Mammary epithelial cell (primary cell): ENCODE measurements at places on chromosomes 7 and 10. TPM values are rescaled to one million over a fixed set of nuclear protein-coding genes. Genes with fewer than 3 reads are reported as not detected.
A peak's percentile ranks its signal among the peaks of the same experiment; 100 is the strongest.

The PRTFDC1 gene
- 4.2 TPM for total RNA-seq

GRCh38 chr10:96740579-96741281 lies 20.4 kb upstream of the PIK3AP1 start:
- no peak for DNase-seq

The TMEM213 gene
- not detected for total RNA-seq

DNA sequence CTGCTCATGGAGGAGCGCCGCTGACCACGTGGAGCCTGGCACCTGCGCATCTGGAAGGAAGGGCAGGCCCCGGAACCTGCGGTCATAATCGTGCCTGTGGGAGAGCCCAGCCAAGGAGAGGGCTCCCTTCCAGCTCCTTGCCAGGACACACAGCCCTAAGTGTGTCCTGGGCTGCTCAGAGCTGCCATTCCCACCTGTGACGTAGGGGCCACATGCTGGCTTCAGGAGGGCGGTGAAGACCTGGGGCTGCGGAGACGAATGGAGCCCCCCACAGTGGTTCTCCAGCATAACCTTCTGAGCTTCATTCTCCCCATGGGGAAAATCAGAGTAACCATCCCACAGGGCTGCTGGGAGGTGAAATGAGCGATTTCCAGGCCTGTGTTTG lies 127.6 kb upstream of the CHST15 start:
- DNase-seq = no peak

The ZPBP gene
- total RNA-seq = 0.17 TPM

The HOXA5 gene
- 6.7 and 9.1 TPM in 2 replicates for total RNA-seq

- no peak for DNase-seq
Measured at GRCh38 chr7:137944168-137944567, 57.7 kb downstream of the CREB3L2 start.

The TMEM120A gene
- 15.8 TPM for total RNA-seq

- no peak for DNase-seq
Measured at GRCh38 chr7:23462846-23463245, 7.4 kb downstream of the IGF2BP3 start.

The RASA4B gene
- total RNA-seq = 0.67 TPM

DNA sequence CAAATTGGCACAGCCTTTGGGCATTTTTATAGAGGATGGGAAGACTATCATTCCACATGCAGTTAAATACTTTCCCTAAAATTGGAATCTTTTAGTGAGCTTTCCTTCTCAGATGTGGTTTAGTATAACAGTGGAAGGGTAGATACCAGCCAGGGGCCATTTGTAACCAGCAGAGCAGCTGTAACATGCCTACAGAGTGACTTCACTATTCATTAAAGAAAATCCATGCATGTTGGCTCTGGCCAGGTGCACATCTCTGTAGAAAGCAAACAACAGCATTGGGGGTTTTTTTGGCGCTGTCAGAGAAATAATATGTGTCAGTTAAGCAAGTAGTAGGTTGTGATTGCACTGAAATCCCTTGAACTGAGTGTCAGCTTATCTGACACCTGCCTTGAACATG lies 115.6 kb downstream of the LHFPL3 start:
- no peak for DNase-seq

DNA sequence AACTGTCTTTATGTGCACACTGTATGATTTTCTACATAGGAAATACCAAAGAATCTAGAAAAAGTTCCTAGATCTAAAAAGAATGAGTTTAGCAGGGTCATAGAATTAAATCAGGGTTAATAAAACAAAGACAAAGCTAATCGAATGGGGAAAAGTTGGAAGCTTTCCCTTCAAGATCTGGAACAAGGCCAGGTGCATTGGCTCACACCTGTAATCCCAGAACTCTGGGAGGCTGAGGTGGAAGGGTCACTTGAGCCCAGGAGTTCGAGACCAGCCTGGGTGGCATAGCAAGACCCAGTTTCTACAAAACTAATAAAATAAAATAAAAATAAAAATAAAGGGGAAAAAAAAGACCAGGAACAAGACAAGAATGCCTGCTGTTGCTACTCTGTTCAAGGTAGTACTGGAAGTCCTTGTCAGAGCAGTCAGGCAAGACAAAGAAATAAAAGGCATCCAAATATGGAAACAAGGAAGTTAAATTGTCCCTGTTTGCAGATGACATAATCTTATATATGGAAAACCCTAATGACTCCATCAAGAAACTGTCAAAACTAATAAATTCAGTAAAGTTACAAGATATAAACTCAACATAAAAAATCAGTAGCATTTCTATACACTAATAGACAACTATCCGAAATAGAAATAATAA lies 76.1 kb upstream of the RHEB start:
- DNase-seq = no peak

DNA sequence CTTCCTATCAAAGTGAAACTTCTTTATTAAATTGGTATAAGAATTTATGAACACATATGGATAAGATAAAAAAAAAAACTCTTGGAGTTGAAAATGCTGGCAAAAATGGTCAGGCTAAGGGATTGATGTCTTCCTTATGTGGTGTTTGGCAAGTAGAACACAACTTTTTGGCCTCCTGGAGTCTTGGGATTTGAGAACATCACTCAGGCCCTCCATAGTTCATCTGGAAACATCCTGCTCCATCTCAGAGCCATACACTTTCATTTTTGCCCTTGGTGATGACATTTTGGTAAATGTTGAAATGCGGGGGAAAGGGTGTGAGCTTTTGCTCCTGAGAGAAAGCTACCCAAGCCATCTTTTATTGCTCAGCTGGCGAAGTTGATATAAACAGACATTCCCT lies 27.5 kb upstream of the BTBD16 start:
- no peak for DNase-seq

- peak; percentile 31 for DNase-seq
Measured at GRCh38 chr10:97442277-97442676, 3.5 kb downstream of the EXOSC1 start.

DNA sequence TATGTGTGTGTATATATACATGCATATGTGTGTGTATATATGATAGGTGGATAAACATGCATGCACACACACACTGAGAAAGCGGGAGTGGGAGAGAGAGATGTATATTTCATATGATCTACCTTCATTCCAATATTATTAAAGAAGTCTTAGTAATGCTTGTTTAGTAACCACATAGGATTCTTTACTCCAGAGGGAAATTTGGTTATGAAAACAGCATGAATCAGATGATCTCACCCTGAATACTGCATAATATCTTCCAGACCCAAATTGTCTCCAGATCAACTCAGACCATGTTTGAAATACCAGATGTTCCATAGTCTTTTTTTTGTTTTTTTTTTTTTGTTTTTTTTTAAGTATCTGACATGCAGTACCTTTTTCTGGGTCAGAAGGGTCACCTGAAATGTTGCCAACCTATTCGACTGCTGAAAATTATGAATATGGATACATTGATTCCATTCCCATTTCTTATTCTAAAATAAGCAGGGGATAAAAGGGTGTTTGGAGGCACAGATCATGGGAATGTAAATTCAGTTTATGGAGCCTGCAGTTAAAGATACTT lies 17.4 kb downstream of the TES start:
- DNase-seq = peak; percentile 79

GRCh38 chr7:47236480-47237129 lies 345.3 kb downstream of the TNS3 start:
- no peak for DNase-seq

The MUC3A gene
- total RNA-seq = 5.3 and 6.0 TPM in 2 replicates

DNA sequence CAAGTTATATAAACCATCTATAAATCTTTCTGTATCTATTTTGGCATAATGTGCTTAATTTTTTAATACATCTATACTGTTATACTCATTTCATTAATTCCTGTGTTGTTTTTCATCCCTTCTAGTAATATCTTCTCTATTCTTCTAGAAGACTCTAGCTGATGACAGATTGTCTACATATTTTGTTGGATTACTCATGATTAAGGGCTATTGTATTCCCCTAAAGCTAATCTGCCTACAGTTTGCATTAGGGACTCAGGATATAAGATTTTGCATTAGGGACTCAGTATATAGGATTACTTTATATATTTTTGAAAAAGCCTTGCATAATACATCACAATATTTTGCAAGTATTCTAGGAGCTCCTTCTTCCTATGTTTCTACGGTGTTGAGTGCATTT lies 8.3 kb upstream of the SEMA3A start:
- no peak for DNase-seq

DNA sequence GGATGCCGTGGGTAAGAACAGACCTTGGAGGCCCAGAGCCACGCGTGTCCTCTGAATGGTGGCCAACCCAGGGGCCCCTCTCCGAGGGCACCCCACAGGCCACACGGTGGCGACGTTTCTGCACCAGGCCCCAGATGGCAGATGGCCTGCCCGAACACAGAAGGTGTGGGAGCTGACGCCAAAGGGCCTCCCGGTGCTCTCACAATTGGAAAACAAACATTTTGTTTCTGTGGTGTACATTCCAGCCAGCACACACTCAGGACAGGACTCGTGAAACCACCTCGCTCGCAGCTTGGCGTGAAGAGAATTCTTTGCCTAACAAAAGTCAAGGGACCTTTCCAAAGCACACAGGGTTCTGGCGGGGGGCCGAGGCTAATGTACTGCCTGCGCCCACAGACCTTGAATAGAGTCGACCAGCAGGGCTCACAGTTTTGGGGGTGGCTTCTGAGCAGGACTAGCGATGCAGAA lies 112.1 kb downstream of the FAM53B start:
- peak; percentile 82 for DNase-seq

DNA sequence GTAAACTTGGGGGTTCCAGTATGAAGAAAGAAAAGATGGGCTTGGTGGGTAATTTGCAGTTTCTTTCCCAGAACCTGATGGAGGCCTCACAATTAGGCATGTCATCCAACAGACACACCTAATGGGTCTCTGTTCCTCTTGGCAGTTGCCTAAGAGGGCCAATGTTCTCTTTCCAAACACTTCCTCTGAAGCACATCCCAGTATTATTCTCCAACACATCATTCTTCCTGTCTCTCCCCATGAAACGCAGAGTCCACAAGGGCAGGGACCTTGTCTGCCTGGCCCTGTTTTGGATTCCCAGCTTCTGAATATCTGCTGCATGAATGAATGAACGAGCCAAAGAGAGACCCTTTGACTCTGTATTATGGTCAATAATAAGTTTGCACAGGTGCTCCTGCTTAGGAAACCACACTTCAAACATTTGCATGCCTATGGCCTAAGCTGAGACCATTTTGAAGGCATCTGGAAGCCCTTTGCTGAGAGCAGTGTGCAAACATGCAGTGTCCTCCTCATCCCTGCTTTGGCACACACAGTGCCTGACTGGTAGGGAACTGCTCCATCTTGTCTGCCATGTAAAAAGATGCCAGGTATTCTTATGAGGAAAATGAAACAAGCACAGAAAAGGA lies 100.9 kb upstream of the CHST15 start:
- DNase-seq = no peak

DNA sequence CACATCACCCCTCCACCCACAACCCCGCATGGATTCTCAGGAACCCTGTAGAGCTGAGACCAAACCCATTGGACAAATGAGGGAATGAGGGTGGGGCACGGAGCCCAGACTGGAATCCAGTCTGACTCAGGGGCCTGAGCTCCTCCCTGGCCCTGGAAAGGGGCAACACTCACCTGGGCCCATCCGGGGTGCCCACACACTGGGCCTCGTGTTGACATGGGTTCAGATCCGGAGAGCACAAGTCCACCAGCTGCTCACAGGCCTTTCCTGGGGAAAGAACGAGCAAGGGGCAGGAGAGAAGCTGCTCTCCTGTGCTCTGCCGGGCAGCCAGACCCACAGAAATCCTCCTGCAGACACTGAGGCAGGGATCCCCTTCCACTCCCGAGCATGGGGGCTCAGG lies 172.2 kb downstream of the SLIT1 start:
- DNase-seq = no peak

- no peak for DNase-seq
Measured at GRCh38 chr7:155882596-155882995, 70.3 kb upstream of the SHH start.

DNA sequence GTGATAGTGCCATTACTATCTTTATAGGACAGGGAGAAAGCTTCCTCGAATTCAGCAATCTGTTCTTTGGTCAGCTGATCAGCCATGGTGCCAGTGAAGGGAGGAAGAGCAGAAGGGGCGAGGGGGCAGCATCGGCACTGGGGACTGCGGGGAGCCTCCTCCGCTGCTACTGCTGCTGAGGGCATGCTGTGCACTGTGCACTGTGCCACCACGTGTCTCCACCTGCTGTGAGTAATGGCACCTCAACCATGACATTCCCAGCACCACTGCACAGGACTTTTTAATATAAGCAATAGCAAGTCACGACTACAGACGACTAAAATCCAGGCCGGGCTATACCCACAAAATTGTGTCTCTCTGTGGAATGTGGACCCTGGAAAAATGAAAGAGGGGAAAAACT lies 105.0 kb upstream of the LANCL2 start:
- no peak for DNase-seq

GRCh38 chr7:55189878-55190436 lies 171.1 kb downstream of the EGFR start:
- no peak for DNase-seq

GRCh38 chr7:73674468-73675124 lies 7.0 kb downstream of the VPS37D start:
- DNase-seq = no peak

DNA sequence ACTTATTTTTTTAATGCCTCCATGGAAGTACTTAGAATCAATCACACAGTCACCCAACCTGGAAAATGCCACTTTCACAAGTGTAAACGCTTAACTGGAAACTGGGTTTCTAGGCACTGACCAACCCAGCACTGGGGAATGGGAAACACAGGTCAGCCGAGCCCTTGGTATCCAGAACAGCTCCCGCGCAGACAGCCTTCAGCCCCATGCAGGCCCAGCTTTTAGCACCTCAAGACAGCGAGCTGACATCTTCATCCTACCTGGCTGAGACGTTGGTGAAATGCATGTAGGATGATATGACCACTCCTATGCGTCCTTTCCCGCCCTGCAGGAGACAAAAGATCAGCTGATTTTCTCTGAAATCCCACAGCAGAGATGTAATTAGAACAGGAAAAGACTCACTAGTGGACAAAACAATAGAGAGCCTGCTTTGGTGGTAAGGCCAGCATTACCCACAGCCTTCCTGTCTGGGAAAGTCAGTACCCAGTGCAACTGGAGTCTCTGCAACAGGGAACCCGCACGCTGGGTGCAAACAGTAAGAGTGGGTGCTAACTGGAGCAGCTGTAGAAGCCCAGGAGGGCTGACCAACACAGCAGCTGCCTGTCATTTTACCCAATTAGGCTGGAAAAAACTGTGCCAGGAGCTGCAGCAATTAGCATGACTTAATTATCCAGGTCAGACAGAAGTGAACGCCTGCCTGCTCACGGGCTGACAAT lies 153.7 kb downstream of the TNS3 start:
- DNase-seq = no peak

The ADAM22 gene
- 0.33 TPM in 1 of 2 replicates, not detected in the other for total RNA-seq

- DNase-seq = no peak
Measured at GRCh38 chr10:125083576-125083920, 76.8 kb downstream of the CTBP2 start.

DNA sequence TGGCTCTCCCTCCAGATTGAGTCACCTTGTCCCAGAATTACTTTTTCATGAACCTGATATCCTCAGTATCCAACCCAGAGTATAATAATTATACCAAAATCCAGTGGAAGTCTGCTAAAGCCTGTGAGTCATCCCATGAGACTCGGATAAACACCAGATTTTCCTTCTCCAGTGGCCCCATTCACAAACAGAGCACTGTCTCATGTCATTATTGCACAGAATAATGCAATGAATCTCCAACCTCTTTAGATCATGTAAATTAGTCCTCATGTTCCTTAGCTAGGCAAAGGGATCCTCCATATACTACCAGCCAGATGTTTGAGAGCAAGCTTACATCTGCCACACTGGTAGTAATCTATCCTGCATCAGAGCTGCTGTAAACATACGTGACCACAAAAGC lies 89.0 kb downstream of the AMPH start:
- DNase-seq = no peak

The CDK14 gene
- total RNA-seq = 43.3 TPM

The SRPK2 gene
- 96.4 TPM for total RNA-seq

GRCh38 chr10:116774728-116775151 lies 32.4 kb upstream of the HSPA12A start:
- peak; percentile 75 for DNase-seq
